Right cardiac atrium (tissue), 5 donors: ENCODE measurements at places on chromosomes 7 and 10. TPM values are rescaled to one million over a fixed set of nuclear protein-coding genes. Genes with fewer than 3 reads are reported as not detected.

- no peak for DNase-seq
Observed at GRCh38 chr10:815338-816090, 116.0 kb downstream of the LARP4B start.

DNA sequence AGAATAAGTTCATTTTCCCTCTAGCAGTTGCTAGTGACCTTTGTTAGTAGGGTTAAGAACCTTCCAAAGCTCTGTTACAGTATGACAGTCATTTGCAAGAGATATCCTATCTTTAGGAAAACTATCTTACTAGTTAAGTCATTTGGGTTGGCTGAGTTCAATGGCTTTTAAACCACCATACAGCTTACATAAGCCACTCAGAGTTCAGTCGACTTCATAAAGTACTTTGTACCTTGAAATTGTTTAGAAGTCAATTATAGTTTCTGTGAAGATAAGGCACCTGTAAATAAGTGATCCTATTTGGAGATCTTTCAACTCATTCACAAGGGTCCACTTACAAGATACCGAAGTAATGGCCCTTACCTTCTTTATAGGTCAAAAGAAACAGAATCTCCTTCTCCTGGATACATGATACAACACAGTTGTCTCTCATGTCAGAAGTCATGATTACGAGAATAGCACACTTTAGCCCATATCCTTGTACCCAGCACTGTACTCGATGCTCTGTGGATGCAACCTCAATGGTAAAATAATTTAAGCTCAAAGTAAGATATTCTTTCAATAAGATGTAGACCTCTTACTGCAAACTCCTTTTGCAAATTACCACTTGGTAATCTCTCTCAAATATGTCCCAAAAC is 11.9 kb upstream of the ABCC2 start:
- no peak for DNase-seq

GRCh38 chr10:4266416-4267085 is 481.5 kb upstream of the KLF6 start:
- no peak for DNase-seq

Gene HOXA1
- not detected for total RNA-seq

GRCh38 chr7:16589881-16590280 is 55.7 kb downstream of the ANKMY2 start:
- DNase-seq, result no peak

DNA sequence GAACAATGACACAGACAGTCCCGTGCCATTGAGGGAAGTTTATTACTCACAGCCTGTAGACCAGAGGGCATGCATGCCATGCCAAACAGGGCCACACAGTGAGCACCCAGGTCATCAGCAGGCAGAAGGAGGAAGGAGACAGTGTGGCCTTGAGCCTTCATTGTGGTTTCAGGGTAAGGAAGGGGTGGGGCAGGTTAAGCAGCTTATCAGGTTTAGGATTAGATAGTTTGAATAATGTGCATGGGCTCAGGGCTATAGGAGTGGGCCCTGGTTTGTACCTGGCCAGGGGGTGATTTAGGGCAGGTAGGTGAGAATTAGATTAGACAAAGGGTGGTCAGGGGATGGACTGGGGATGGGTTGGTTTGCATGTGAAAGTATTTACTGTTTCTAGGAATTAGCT is 67.9 kb downstream of the ADCY1 start:
- no peak for DNase-seq

GRCh38 chr7:41428381-41428780 is 274.5 kb downstream of the INHBA start:
- DNase-seq, result no peak

- DNase-seq, result no peak
Observed at GRCh38 chr10:15795036-15795792, 65.1 kb downstream of the MINDY3 start.

DNA sequence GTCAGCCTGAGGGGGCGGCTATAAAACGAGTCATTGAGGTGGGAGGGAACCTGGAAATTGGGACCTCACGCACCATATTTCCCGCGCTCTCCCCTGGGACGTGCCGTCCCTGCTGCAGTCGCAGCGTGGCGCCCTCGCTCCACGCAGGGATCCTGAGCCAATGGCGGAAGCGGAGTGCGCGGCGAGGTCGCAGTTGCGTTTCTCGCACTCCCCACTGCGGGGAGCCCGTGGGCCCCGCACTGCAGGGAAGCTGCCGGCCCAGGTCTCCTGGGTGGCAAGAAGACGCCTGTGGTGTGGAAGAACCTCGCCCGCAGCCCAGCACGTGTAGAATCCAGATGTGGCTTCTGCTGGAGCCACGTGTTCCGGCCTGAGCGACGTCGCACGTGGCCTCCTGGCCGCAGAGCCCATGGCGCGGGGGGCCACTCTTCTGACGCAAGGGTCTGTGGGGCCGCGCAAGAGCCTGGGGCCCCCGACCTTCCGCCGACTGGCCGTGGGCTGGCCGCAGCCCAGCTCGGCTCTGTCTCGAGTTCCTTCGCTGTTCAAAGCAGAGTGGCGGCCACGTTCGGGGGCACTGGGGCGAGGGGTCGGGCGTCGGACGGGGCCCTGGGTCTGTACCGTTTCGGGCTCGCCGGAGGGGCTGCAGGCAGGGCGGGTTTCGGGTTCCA is 26.4 kb downstream of the HIF1AN start:
- DNase-seq, result peak; percentile 62

Gene ZP3
- 2.5 TPM for total RNA-seq

DNA sequence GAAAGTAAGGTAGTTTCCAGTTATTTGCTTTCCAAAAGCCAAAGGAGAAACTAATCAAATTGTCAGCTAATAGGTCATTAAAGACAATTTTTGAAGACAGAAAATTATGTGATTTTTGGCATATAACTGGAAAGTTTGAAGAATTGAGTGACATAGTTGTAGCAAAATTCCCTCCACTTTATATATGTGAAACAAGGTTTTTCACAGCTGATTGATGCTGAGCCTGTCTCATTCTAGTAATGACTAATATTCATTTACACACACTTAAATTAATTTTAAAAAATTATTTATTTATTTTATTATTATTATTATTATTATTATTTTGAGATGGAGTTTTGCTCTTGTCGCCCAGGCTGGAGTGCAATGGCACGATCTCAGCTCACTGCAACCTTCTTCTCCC is 16.3 kb upstream of the SIRT1 start:
- DNase-seq, result no peak

Gene AKR1C4
- not detected for total RNA-seq

DNA sequence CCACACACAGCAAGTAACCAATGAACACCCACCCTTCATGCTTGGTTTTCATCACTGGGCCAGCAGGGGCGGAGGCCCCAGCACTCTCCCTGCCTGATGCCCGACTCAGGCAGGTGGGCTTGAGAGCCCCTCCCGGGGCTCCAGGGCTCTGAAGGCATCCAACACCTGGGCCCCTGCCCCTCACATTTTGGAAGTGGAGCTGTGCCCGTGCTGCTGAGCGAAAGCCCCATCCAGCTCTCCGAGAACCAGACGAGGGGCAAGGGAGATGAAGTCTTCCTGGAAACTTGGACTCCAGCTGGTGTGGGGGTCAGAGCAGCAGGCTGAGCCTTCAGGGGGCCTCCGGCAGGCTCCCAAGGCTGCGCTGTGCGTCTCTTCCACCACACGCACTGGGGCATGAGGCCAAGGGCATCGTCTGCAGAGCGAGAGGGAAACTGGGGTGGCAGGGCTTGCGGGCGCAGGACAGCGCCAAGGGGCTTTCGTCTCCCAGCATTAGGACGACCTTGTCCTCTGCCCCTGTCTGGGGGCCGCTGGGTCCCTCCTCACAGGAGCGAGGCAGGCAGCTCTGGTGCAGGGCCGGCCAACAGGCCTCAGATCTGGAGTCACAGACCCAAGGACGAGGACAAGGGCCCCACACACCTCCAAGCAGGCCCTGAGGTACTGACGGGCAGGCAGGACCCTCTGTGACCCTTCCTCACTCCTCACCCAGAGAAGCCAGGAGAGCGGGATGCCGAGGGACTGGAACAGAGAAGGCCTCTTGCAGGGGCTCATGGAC is 108.3 kb upstream of the FAM20C start:
- DNase-seq, result peak; percentile 40

- DNase-seq, result no peak
Observed at GRCh38 chr10:7306147-7306546, 104.7 kb downstream of the SFMBT2 start.
